ENCODE measurements at places on chromosomes 2 and 18. TPM values are rescaled to one million over a fixed set of nuclear protein-coding genes. Genes with fewer than 3 reads are reported as not detected.
A peak's percentile ranks its signal among the peaks of the same experiment; 100 is the strongest.

GRCh38 chr2:185201063-185201462 lies 537.5 kb upstream of the FSIP2 start:
- H3K4me1 ChIP-seq: no peaks in the 10 kb centered on the region
- no peak overlapping the region for H3K27ac ChIP-seq
- no peaks in the 10 kb centered on the region for H3K27me3 ChIP-seq

DNA sequence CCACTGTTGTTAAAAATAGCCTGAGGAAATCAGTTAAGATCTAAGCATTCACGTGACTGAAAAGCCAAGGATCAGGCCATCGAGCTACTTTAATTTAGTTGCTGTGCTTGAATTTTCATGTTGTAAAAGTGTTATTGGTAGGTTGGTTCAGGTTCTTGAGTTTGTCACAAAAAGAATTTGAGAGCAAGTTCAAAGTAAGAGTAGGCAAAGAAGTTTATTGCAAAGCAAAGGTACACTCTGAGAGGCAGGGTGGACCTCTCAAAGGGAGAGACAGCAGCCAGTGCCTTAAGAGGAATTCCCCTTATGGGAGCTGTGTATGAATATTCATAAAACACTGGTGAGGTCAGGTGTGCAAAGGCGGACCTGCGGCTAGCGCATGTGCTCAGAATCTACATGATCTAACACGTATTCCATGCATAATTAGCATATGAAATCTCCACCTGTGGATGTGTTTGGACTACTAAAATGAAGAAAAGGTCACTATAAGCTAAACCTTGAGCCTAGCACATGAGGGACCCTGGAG lies 236.5 kb downstream of the NDUFA10 start:
- H3K4me1 ChIP-seq: no peaks in the 10 kb centered on the region
- H3K27me3 ChIP-seq: no peaks in the 10 kb centered on the region
- DNase-seq: no peak
- no peak overlapping the region for H3K27ac ChIP-seq
- H3K4me3 ChIP-seq: no peak overlapping the region

DNA sequence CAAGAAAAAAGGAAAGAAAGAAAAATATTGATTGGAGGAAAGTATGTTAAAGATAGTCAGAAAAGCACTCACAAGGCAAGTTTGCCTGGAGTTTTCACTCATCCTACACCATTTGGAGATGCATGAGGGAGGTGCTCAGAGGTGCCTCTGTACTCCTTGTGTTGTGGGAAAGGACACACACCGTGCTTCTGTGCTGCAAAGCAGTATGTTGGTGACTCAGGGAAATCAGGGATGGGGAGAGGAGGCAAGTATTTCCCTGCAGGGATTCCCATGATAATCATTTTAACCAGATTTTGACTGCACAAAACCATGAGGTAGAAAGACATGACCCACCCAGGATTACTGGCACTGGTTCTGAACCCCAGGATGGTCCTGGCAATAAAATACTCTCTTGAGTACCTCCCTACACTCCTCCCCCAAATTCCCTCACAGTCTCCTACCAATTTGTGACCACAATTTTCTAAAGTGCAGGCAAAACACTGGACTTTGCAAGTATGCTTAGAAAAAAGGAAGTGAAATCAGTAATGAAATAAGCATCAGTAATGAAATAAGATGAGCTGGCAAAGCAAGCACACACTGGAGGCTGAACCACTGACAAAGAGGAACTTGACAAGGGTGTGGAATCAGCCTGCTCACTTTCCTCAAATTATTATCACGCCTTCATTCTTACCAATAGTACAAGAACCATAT lies 155.5 kb upstream of the ACVR2A start:
- H3K4me3 ChIP-seq: no peak overlapping the region
- H3K4me1 ChIP-seq: no peaks in the 10 kb centered on the region
- H3K27me3 ChIP-seq: no peaks in the 10 kb centered on the region
- DNase-seq: no peak
- no peaks in the 10 kb centered on the region for H3K36me3 ChIP-seq

GRCh38 chr2:207121784-207122183 lies 44.0 kb downstream of the KLF7 start:
- H3K4me1 ChIP-seq: no peaks in the 10 kb centered on the region
- H3K27me3 ChIP-seq: no peaks in the 10 kb centered on the region
- no peak for DNase-seq

DNA sequence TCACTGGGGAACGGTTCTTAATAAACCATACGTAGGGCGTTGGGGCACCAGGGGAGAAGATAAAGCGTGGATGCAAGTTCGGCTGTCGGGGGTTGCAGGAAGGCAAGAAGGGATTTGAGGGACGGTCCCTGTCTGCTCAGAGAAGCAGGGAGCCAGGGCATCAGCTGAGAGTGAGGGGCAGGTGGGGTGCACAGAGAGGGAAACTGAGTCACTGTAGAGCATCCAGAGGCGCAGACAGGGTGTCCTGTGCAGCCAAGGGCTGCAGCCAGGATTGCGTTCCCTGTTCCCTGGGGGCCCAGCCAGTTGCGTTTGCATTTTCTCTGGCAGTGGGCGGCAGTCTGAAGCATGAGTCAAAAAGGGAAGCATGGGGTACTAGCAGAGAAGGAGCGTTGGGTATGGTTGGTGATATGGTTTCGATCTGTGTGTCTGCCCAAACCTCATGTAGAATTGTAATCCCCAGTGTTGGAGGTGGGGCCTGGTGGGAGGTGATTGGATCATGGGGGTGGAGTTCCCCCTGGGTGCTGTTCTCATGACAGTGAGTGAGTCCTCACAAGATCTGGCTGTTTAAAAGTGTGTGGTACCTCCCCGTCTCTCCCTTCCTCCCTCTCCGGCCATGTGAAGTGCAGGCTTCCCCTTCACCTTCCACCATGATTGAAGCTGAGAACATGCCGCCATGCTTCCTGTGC lies 202.9 kb downstream of the NDUFA10 start:
- no peaks in the 10 kb centered on the region for H3K36me3 ChIP-seq
- H3K27me3 ChIP-seq: no peaks in the 10 kb centered on the region
- H3K4me3 ChIP-seq: no peak overlapping the region
- H3K4me1 ChIP-seq: no peaks in the 10 kb centered on the region
- no peak for DNase-seq

GRCh38 chr18:13493725-13494124 lies 232.6 kb downstream of the FAM210A start:
- no peaks in the 10 kb centered on the region for H3K36me3 ChIP-seq
- no peak overlapping the region for H3K4me3 ChIP-seq
- no peak for DNase-seq

DNA sequence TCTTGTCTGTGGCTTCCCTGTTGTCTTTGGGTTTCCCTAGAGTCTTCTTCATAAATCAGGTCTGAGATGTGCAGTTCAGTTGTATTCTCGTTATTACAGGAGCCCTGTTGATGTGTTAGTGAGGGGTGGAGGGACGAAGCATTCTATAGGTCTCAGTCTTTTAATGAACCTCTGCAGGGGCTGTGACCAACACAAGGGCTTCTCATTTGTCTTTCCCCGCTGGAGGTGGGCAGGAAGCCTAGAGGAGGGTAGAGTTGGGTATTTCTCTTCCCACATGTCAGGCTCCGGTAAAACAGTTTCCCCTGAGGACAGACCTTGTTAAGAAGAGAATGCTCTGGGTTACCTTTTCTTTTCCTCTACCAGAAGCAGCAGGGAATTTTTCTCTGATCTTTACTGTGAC lies 31.2 kb downstream of the PROC start:
- no peak overlapping the region for H3K27ac ChIP-seq
- H3K4me1 ChIP-seq: no peaks in the 10 kb centered on the region
- no peak overlapping the region for H3K4me3 ChIP-seq
- no peaks in the 10 kb centered on the region for H3K27me3 ChIP-seq
- no peaks in the 10 kb centered on the region for H3K36me3 ChIP-seq

- no peaks in the 10 kb centered on the region for H3K27me3 ChIP-seq
- H3K4me3 ChIP-seq: no peak overlapping the region
- no peaks in the 10 kb centered on the region for H3K36me3 ChIP-seq
- DNase-seq: no peak
These were observed 14.4 kb downstream of the GPR55 start for GRCh38 chr2:230910546-230911177.

- H3K27me3 ChIP-seq: no peaks in the 10 kb centered on the region
- H3K36me3 ChIP-seq: no peaks in the 10 kb centered on the region
- no peaks in the 10 kb centered on the region for H3K4me1 ChIP-seq
- no peak overlapping the region for H3K27ac ChIP-seq
- DNase-seq: no peak
These were observed 401.6 kb upstream of the SMIM21 start for GRCh38 chr18:75829091-75829490.

- H3K4me1 ChIP-seq: no peaks in the 10 kb centered on the region
- no peak overlapping the region for H3K27ac ChIP-seq
- H3K27me3 ChIP-seq: no peaks in the 10 kb centered on the region
- H3K36me3 ChIP-seq: peaks cover 44% of the 10 kb centered on the region
- DNase-seq: no peak
- no peak overlapping the region for H3K4me3 ChIP-seq
These were observed 77.8 kb upstream of the STON1 start for GRCh38 chr2:48452108-48452507.

- no peak overlapping the region for H3K4me3 ChIP-seq
- DNase-seq: peak; percentile 86
- H3K27ac ChIP-seq: peak overlapping the region; percentile 67
- H3K27me3 ChIP-seq: no peaks in the 10 kb centered on the region
These were observed 18.9 kb downstream of the SDC1 start for GRCh38 chr2:20205915-20206524.

DNA sequence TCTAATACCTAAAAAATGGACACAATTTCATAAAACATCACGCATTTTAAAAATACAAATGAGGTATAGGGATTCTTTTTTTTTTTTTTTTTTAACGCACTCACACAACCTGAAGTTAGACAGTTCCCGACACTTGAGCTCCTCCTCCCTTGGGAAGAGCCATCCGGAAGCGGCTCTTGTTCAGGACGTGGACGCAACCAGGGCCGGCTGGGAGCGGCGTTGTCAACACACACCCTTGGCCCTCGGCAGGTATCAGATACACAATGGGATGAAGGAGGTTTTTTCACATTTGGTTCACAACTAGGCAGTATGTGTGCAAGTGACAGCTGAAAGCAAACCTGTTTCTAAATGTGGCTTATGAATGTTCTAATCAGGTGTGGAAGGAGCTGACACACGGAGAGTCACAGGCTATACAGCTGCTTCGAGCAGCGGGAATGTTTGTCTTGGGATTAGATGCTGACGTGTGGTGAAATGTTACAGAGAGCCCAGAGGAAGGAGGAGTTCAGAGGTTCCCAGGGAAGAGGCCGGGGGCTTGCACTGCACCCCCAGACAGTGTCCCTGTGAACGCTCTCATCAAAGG lies 111.1 kb downstream of the PXDN start:
- no peak overlapping the region for H3K4me3 ChIP-seq
- H3K27me3 ChIP-seq: no peaks in the 10 kb centered on the region
- no peak for DNase-seq
- H3K4me1 ChIP-seq: no peaks in the 10 kb centered on the region
- H3K36me3 ChIP-seq: no peaks in the 10 kb centered on the region

- no peak overlapping the region for H3K27ac ChIP-seq
- H3K36me3 ChIP-seq: no peaks in the 10 kb centered on the region
- no peaks in the 10 kb centered on the region for H3K27me3 ChIP-seq
- DNase-seq: no peak
- no peaks in the 10 kb centered on the region for H3K4me1 ChIP-seq
These were observed 25.8 kb upstream of the DPP4 start for GRCh38 chr2:162099836-162100235.

DNA sequence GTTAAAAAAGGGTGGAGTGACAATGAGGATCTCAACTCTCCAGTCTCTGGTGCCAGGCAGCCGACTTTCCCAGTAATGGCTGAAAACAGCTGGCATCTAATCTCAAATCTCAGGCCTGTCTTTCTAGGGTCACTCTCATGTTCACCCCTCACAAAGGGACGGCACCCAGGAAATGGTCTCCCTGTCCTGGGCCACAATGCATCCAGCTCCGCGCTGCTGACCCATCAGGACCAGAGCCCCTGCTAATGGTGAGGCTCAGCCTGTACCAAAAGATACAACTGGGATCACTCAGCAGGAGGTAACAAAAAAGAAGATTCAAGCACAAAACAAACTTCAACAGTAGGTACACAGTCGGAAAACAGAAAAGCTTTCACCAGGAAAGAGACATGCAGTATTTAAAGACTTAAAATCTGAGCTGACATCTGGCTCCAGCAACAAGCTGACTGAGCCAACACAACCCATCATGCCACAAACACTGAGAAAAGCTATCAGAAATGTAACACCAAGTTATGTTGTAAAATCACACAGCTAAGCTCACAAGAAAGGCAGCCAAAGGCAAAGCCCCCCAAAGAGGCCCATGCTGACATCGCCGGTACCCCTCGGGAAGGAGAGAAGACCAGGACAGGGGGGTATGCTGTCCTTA lies 13.6 kb upstream of the KIDINS220 start:
- no peaks in the 10 kb centered on the region for H3K27me3 ChIP-seq
- H3K36me3 ChIP-seq: no peaks in the 10 kb centered on the region
- no peak for DNase-seq
- H3K27ac ChIP-seq: no peak overlapping the region
- no peaks in the 10 kb centered on the region for H3K4me1 ChIP-seq

DNA sequence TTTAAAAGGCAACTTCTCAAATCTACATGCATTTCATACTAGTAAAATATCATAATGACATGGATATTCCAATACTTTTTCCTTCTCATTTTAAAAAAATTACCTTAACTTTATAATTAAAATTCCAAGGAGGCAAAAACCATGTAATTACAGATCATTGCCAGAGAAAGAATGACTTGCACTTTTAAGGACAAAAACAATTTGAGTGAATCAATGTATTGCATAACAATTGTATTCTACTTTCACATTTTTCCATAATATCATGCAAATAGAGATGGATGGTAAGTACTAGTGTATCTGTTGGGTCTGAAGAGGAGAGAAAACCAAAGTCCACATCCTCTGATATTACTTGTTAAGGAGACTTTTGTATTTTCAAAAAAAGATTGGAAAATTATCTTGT lies 89.5 kb upstream of the NCK2 start:
- no peak for DNase-seq
- H3K4me3 ChIP-seq: no peak overlapping the region
- no peak overlapping the region for H3K27ac ChIP-seq
- no peaks in the 10 kb centered on the region for H3K36me3 ChIP-seq

DNA sequence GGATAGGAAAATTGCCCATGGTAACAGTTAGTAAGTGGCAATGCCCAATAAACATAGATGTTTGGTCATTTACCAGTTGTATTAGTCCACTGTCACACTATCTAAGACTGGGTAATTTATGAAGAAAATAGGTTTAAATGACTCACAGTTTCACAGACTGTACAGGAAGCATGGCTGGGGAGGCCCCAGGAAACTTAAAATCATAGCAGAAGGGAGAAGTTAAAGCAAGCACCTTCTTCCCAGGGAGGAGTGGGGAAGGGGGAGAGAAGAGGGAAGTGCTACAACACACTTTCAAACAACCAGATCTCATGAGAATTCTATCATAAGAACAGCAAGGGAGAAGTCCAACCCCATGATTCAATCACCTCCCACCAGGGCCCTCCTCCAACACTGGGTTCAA lies 23.4 kb downstream of the NR4A2 start:
- no peaks in the 10 kb centered on the region for H3K36me3 ChIP-seq
- H3K4me3 ChIP-seq: no peak overlapping the region
- H3K4me1 ChIP-seq: no peaks in the 10 kb centered on the region
- no peak overlapping the region for H3K27ac ChIP-seq

GRCh38 chr2:31539505-31539904 lies 41.2 kb downstream of the SRD5A2 start:
- no peak overlapping the region for H3K4me3 ChIP-seq
- H3K27ac ChIP-seq: no peak overlapping the region
- no peak for DNase-seq
- H3K36me3 ChIP-seq: no peaks in the 10 kb centered on the region
- H3K4me1 ChIP-seq: no peaks in the 10 kb centered on the region

Gene PAPOLG
- total RNA-seq: 10.7 TPM

Gene PCARE
- not detected for total RNA-seq

Gene C2orf72
- 46.2 TPM for total RNA-seq

Gene LHCGR
- total RNA-seq: not detected

Gene ING5
- 33.1 TPM for total RNA-seq

Gene RGPD4
- total RNA-seq: not detected

Data from Peyer's patch (tissue), 4 donors.